ENCODE measurements at places on chromosomes 5 and 9.

DNA sequence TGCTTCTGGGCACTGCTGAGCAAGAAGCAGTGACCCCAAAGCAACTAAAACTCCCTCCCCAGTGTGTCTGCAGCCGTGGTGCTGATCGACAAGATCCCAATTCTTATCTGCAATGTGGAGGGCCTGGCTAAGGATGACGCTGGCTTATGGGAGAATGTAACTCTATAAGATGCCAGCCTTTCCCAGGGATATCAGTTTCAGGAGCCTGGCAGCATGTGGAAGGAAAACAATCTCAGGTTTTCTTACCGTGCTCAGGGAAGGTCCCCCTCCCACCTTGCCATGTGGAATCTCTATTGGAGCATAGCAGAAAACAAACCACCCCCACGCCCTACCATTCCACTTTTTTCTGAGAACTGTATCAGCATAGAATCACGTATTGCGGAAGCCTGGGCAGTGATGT is 87.7 kb upstream of the PTPN3 start:
- no peak for DNase-seq

DNA sequence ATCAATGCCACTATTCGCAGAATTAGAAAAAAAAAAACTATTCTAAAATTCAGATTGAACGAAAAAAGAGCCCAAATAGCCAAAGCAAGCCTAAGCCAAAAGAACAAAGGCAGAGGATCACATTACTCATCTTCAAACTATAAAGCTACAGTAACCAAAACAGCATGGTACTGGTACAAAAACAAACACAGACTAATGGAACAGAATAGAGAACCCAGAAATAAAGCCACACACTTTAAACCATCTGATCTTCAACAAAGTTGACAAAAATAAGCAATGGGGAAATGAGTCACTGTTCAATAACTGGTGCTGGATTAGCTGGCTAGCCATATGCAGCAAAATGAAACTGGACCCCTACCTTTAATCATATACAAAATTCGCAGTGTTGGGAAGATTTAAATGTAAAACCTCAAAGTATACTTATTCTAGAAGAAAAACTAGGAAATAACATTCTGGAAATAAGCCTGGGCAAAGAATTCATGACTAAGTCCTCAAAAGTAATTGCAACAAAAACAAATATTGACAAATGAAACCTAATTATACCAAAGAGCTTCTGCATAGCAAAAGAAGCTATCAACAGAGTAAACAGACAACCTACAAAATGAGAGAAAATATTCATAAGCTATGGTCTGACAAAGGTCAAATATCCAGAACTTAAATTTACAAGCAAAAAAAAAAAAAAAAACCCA is 153.7 kb downstream of the NDUFS4 start:
- no peak for DNase-seq

- no peak for DNase-seq
Observed at GRCh38 chr5:112283943-112284929, 134.8 kb downstream of the EPB41L4A start.

GRCh38 chr5:167587772-167588437 is 703.5 kb upstream of the WWC1 start:
- no peak for DNase-seq

DNA sequence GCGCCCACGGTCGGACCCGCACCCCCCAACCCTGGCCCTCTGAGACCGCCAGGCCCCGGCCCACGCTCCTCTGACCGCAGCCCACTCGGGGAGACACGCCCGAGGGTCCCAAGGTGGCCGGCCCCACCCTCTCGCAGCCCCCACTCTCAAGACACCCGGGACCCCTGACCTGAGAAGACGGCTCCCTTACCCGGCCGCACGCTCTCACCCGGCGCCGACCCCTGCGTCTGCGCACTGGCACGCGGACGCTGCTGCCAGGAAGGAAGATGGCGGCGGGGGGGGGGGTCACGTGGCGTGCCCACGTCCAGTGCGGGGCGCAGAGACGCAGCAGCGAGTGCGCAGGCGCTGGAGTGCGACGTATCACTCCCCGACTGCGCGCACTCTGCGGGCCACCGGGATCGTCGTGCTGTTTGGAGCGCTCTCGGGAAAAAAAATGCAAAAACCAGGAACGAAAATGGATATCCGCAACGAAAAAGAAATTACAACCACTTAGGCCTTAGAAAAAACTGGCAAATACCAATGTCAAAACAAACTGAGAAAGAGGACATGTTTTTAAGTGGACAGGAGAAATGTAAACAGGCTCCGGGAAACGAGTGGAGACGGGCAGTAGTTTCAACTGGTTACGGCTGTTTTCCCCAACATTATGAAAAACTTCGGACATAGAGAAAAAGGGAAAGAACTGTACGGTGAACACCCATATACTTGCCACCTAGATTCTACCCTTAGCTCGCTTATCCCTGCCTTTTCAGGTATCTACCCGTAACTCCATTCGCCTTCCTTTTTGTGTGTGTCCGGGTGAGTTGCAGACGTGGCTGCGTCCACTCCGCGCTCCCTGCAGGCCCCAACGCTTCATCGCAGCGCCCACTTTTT is at the start of gene MRPL36:
TSS of gene MRPL36 (minus strand) at position 236 of the 870 bp plus-strand sequence. CDS start 902 bp downstream, outside the sequence.
- peak; percentile 98 for DNase-seq

- DNase-seq = no peak
Observed at GRCh38 chr9:135802876-135803419, 101.0 kb downstream of the KCNT1 start.

DNA sequence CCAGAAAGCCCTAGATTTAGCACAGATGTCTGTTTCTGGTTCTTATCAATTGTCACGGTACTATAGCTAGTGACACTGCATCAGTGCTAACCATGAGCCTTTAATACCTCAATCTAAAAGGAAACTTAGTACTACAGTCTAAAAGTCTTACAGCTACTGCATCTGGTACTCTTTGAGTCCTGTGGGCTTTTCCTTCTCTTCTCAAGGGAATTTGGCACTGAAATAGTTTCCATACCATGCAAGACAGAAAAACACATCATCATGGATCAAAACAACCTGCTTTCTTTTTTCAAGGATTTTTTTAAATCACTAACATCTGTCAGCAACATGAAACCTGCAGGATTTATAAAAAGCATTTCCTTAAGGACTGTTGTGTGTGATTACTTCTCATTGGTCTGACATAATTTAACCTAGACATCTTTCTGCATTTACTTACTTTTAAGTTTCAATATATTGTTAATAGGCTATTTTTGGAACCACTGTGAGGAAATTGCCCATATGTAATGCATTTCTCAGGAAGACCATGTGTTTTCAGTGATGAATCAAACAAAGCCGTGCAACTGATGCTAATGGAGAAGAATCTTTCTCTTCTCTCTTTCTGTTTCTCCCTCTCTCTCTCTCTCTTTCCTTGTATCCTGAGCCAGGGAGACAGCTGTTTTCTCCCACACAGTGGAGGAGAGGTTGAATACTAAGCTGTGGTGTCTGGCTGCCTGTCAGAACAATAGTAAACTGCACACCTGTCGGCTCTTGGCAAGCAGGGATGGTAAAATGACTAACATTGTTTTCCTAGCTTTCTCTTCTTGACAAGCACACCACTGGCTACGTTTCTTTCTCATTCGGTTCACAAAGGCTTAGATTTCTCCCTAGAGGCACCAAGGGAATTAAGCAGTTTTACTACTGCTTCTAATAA is 273.4 kb downstream of the CSNK1G3 start:
- DNase-seq = peak; percentile 46

DNA sequence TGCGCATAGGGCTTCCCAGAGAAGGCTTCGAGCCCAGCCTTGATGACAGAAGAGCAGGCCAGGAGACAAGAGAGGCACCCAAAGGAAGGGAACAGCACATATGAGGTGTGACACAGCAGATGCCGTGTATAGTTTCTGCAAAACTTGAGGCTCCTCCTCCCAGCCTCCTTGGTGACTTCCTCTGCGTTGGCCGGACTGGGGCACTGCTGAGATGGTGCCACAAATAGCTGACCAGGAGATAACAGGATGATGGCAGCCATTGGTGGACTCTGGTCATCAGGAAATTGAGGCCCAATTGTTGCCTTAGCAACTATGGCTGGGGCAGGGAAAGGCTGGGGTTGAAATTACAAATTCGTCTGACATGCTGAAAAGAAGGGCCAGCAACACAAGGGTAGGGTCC is 4.8 kb upstream of the ZNF79 start:
- DNase-seq = no peak

DNA sequence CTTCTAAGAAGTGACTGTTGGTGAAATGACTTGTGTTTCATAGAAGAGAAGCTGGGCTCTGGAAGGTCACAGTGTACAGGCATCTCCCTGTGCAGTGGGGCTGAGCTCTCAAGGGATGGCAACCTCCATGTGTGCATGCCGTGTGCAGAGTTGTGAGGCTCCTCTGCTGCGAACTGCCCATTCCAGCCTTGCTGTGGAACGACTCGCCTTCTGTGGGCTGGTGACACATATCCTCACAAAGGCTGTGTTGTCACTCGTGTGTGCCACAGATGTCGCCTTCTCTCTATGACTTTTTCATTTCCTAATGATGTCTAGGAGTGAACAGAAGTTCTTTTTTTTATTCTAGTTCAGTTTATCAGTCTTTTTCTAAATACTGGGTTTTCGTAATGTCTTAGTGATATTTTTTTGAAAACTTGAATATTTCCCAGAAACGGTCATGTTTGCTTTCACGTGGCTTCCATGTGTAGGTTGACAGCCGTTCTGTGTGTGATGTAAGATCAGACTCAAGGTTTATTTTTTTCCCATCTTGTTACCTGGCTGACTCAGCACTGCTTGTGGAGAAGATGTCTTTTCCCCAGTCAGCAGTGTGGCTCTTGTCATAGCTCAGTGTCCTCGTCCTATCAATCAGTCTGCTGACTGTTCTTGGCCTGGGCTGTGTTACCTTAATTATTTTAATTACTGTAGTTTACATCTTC is 57.3 kb upstream of the CACNA1B start:
- DNase-seq = no peak

- DNase-seq = peak; percentile 79
Observed at GRCh38 chr9:126722922-126723806, 81.7 kb upstream of the ZBTB43 start.

DNA sequence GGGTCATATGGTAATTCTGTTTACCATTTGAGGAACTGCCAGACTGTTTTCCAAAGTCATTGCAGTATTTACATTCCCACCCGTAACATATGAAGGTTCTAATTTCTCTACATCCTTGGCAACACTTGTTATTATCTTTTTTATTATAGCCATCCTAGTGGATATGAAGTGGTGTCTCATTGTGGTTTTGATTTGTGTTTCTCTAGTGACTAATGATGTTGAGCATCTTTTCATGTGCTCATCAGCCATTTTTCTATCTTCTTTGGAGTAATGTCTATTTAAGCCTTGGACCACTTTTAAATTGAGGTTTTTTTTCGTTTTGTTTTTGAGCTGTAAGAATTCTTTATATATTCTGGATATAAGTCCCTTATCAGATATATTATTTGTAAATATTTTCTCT is 132.8 kb upstream of the RUSC2 start:
- DNase-seq = no peak

DNA sequence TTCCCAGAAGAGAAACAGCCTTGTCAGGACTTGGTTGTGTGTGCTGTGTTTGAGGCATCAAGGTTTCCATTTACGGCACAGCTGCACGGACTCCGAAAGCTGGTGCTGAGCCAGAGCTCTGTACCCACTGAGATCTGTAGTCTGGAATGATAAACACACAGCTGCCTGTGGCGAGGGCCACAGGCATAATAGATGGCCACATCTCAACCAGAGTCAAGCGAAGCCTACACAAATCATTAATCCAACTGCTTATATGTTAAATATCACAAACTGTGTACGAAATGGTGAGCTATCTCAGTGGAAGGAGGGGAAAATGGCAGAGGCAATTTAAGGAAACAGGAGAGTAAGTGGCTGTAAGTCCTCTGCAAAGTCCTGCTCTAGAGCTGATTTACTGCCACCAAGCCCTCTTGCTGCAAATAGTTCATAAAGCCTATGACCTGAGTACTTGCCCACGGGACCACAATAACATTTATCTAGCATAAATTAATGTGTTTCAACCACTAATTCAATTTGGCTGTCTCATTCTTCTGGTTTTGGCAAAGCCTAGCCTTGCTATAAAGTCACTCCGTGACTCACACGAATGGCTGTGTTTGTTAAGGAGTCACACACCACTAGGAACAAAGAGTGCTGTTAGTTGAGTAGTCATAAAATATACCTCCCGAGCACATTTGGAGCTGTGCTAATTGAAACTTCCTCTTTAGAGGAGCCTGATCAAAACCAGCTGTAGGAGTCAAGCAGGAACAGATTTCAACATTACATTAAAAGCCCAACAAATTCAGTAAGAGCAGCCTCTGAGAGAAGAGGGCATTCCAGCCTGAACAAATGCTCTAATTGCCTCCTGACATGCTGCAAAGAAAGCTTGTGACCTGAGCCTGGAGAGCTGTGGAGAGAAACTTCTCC is 738.6 kb upstream of the ZNF608 start:
- DNase-seq = no peak

DNA sequence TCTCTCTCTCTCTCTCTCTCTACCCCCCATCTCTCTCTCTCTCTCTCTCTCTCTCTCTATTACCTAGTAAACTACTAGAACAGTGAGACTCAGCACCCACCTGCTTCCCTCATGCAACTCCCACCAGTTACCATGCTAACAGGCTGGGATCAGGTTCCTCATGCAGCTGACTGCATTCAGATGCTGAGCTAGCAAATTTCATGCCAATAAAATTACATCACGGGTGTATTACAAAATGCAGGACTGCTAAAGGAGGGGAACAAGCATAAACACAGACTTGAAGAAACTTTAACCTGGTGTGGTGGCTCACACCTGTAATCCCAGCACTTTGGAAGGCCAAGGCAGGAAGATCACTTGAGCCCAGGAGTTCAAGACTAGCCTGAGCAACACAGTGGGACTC is 76.0 kb downstream of the CEMIP2 start:
- peak; percentile 63 for DNase-seq

DNA sequence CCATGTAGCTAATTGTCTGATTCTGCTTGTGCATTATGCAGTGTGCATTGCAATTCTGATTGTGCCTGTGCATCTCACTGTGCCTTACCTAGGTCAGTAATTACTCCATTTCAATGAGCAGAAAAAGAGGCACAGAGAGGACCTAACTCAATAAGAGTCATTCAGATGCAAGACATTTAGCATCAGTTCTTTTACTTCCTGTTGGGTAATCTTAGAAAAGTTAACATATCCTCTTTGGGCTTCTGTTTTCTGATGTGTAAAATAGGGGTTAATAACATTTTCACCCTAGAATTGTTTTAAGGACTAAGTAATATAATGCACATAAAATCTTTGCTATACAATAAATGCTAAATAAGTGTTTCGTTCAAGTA is 7.0 kb upstream of the DCTN4 start:
- no peak for DNase-seq

- DNase-seq = no peak
Observed at GRCh38 chr9:123027517-123027916, 6.0 kb upstream of the GPR21 start.

Data from RPMI8226 (cell line).